CD4-positive, alpha-beta T cell (primary cell): ENCODE measurements at places on chromosomes 16 and 17.
A peak's percentile ranks its signal among the peaks of the same experiment; 100 is the strongest.

DNA sequence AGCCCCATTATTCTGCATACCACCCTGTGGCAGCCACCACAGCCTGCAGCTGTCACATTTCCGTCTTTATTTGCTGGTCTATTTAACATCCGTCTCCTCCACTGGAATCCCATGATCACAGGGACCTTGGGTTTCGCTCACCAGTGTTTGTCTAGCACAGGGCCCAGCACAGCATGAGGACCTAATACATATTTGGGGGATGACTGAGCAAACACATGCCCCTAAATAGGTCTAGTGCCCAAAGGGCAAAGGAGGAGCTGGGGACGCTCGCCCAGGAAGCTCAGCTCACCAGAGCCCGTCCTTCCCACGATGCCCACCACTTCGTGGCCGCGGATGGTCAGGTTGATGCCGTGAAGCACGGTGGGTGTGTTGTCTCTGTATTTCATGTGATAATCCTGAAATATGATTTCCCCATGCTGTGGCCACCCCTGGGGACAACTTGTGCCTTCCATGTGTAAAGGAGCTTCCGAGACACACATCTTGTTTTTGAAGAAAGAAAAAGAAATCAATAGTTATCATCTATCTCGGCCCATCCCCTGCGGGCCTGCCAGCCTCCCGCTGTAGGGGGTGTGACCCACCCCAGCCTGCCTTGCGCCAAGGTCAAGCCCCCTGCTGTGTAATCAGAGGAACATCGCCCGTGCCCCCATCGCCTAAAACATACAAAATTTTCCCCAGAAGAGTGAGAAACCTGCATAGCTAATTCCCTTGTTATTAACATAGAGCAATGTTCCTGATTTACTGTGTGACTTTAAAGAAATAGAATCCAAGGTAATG lies 21.0 kb upstream of the ABCC12 start:
- DNase-seq, result no peak

GRCh38 chr16:89484923-89485679 lies 5.3 kb downstream of the ANKRD11 start:
- DNase-seq, result no peak

DNA sequence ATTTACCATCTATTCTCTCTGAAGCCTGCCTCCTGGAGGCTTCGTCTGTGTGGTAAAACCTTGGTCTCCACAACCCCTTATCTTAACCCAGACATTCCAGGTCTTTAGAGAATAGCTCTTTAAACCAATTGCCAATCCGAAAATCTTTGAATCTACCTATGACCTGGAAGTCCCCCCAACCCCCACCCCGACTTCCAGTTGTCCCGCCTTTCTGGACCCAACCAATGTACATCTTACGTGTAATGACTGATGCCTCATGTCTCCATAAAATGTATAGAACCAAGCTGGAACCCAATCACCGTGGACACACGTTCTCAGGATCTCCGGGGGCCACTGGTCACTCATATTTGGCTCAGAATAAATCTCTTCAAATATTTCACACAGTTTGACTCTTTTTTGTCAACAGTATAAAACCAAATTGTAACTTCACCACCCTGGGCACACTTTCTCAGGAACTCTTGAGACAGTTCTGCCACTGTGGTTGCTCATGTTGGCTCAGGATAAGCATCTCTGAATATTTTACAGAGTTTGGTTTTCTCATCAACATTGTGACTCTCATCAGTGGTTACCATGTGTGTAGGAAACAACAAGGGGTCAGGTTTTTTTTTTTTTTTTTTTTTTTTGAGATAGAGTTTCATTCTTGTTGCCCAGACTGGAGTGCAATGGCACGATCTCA lies 18.1 kb upstream of the DNAH17 start:
- no peak for DNase-seq

- peak; percentile 63 for DNase-seq
Observed at GRCh38 chr16:67150833-67151396, at the start of gene B3GNT9. TSS of gene B3GNT9 (minus strand) at chr16:67150998. CDS start at chr16:67150485, 513 bp downstream.

DNA sequence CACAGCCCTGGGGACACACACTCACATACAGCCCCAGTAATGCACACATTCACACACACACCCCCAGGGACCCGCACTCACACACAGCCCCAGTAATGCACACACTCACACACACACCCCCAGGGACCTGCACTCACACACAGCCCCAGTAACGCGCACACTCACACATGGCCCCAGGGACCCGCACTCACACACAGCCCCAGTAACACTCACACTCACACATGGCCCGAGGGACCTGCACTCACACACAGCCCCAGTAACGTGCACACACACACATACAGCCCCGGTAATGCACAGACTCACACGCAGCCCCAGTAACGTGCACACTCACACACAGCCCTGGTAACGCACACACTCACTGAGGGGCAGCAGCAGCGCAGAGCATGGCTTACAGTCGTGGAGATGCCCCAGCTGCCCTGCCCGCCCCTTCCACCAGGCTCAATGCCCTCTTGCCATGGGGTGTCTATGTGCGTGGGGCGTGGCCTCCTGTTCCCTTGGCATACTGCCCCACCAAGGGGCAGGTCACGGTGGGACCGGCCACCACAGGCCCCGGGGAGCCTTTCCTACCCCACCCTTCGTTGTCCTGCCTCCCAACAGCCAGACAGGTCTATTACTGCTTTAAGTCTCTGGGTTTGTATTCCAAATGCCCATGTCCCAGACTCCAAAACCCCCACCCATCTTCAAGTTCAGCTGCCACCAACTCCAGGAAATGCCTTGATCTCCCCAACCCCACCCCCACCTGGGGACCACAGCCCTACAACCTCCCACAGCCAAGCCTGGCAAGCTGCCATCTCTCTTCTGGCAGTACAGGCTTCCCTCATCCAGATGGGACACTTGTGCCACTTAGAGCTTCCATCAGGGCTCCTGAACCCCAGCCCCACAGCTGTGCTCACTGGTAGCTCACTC lies 2.7 kb downstream of the CCDC102A start:
- peak; percentile 28 for DNase-seq

DNA sequence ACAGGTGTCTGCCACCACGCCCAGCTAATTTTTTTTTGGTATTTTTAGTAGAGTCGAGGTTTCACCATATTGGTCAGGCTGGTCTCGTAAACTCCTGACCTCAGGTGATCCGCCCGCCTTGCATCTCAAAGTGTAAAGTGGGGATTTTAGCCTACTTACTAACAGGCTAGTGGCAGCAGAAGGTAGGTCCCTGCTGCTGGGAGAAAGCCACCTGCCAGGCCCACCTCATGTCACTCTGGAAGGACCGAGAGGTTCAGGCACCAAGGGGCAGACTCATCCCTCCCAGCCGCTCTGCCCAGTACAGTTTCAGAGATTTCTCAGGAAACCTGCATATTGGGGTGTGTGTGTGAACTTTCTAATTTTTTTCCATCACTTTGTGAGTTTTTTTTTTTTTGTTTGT lies 2.1 kb upstream of the RCVRN start:
- DNase-seq, result no peak

- no peak for DNase-seq
Observed at GRCh38 chr17:17028059-17028877, 14.0 kb upstream of the MPRIP start.

GRCh38 chr16:12392585-12393091 lies 411.0 kb downstream of the CPPED1 start:
- DNase-seq, result no peak

- no peak for DNase-seq
Observed at GRCh38 chr17:57092171-57092570, 7.1 kb downstream of the AKAP1 start.

- DNase-seq, result no peak
Observed at GRCh38 chr17:79944821-79945391, 90.8 kb downstream of the TBC1D16 start.

DNA sequence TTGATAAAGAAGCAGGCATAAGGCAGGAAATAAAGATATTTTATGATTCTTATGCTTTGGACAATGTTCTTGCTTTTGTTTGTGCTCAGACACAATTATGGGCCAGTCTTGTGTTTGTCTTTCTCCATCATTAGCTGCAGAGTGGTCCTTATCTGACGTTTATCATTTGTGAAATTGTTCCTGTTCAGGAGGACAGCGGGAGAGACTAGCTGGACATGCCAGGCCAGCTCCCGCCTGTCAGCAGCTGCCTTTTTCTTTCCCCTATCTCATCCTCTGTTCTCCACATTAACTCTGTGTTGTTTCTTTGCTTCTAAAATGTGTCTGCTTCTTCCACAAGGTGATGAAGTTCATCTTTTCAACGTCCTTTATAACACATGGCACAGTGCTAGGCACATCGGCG lies 333.5 kb downstream of the NPIPA8 start:
- DNase-seq, result no peak

- DNase-seq, result no peak
Observed at GRCh38 chr16:89949121-89949742, 677 bp downstream of the DEF8 start.
